ENCODE measurements at places on chromosomes 16 and 17. TPM values are rescaled to one million over a fixed set of nuclear protein-coding genes. Genes with fewer than 3 reads are reported as not detected.

DNA sequence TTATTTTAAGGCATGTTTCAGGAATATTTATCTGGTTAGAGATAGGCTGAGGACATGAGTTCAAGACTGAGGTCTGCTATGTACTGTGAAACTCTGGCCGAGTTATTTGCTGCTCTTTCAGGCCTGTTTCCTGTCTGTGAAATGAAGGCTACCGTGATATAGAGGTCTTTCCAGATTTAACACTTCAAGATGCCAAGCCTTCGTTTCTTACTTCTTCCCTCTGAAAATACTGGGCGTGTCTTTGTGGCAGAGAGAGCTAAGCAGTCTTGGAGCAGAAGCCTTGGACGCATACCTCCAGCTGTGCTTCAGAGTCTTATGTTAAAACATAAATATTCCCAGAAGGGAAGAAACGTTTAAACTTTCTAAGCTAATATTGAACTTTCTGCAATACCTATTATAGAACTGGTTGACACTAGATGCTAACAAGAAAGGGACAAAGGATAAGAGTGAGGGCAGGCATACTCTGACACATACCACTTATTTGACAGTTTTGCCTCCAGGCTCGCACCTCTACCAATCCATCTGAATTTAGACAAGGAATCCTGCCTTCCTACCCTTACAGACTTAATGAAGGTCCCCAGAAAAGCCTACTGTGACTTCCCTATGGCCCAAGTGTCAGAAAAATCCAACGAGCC is 17.5 kb downstream of the WIPI1 start:
- DNase-seq: no peak

DNA sequence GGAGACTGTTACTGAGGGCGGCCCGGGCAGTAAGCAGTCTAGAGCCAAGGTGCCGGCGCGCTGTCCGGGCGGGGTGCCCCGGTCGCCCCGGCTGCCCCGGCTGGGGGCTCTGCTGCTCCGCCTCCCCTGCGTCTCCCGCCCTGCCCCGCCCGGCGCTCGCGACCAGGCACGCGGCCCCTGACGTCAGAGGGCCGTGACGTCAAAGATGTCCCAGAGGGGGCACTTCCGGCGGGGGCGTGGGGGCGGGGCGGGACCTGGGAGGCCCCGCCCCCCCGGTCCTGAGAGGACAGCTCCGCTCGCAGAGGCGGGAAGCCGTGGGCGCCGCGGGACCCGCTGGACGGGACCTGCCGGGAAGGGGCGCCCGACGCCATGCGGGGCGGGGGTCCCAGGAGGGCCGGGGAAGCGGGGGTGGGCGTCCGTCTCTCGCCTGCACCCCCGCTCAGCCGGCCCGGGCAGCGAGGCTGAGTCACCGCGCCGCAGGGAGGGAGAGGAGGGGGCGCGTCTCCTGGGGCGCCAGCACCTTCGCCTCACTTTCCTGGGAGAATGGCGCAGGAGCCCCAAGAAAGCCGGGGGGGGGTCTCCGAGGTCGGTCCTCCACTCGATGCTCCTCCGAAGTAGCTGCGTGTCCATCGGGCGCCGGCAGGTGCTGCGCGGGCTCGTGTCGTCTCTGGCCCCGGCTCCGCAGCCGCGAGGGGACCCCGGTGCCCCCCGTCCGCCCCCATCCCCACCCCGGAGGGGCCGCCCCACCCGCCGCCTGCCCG is 4.4 kb upstream of the HIC1 start:
- peak; percentile 53 for DNase-seq

- no peak for DNase-seq
Observed at GRCh38 chr16:70437017-70437581, 1.8 kb downstream of the ST3GAL2 start.

DNA sequence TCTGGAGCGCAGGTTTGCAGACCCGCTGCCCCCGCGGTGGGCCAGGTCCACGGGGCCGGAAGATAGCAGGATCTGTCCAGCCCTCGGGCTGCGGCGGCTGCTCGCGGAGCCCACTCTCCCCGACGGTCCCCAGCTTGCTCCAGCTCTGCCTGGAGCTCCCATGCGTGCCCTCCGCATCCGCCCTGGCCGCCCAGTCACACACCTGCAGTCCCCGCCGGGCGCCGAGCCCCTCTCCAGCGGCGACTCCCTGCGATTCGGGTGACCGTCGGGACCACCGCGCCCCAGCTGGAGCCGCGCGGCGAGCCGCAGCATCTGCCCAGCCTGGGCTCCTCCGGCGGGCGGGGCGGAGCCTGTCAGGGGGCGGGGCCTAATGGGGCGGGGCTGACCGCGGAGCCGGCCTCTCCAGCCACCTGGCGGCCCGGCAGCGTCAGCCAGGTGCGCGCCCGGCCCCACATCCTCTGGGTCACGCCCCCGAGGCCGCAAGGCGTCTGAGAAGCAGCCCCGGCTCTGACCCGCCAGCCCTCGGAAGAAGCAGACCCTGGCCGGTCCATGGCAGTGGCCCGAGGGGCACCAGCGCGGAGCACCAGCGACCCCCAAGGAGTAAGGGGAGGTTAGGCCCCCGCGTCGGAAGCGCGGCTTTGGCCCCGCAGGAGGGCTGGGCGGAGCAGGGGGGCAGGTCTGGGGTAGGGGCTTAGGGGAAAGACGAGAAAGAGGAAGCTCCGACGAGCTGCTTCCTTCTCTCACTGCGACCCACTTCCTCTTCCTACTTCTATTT is at the start of gene PIK3R5:
PIK3R5 (minus strand) TSS at position 314 of the 775 bp plus-strand sequence. CDS start 54,213 bp downstream, outside the sequence.
- DNase-seq: peak; percentile 34

The CNTNAP1 gene
- 19.4 TPM for total RNA-seq

The NPW gene
- total RNA-seq: 1.3 TPM

The KRT36 gene
- not detected for total RNA-seq

All from neural crest cell (in vitro differentiated cells).